ENCODE measurements at places on chromosomes 1 and 21.

DNA sequence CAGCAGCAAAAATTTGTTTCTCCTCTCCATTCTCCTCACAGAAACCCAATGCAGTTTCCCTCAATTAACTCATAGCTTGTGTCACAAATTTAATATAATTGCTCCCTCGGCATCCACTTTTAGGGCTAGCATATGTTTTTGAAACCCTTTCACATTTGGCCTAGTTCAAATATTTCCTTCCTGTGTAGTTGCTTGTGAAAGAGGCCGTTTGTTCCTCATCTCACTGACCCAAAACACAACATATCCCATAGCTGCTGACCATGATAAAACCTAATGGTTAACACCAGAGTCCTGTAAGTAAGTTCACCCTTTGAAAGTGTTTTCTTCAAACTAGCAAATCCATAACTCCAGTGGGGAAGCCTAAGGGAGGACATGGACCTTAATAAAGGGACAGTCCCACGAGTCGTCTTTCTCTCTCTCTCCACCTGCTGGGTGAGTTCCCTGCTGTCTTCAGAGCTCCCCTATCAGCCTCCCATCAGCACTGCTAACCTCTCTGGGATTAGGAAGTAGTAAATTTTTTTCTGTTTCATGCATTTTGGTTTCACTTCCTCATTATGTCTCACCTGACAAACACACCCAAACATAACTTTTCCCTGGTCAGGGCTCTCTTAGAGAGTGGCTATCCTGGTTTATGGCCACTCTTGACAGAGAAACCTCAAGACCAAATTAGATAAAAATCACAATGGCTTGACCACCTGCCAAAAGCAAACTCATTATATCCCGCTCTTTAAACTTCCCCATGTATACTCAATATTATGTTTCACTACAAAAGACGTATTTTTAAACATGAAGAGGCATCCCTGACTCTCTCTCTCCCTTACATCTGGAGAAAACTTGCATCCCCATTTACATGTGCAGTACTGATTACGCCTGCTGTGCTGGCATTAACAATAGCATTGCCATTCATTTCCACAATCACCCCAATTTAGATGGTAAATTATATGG is 177.7 kb upstream of the HP1BP3 start:
- no peak for DNase-seq

DNA sequence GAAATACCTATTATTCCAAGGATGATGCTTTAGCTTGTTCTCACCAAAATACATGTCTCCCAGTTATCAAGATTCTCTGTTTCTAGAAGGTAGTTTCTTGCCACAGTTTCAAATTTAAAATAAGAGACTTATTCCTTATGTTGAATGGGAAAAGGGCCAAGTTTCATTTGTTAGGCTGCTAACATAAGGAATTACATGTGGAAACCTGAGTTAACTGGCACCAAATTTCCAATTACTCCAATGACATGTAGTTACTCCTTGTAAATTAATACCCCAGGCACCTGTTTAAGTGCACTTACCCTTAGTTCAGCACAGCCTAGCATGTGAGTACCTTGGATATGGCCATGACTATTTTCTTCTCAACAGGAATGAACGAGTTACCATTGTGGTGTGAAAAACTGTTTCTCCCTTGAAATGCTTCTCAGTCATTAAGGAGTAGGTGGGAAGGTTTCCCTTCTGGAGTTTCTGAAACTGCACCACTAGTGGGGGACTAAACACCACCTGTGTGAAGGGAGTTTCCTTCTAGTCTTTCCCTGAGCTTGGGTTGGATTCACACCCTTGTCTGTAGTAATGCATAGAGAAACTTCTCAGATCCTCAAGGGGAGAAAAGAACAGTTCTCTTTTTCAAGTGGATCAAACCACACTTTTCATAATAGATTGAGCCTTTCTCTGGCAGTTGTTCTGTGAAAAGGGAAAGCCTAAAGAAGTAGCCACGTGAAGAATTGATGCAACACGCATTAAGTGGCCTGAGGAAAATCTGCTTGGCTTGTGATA is 32.3 kb upstream of the LRRC8C start:
- no peak for DNase-seq

DNA sequence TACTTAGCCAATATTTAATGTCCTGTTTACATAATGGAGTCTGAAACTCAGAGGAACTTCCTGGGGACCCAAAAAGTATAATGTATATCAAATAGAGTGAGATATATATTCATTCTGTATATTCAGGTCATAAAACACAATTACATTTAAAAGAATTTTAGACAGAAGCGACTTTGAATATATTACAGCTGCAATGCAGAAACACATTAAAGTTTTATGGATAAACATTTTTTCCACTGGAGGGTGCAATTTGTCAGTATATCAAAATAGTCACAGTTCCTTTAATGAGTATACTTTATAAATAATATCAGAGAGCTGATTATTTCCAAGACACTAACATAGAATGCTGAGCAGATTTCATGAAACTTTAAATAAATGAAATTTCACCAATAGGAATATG is 43.9 kb upstream of the CRB1 start:
- no peak for DNase-seq

DNA sequence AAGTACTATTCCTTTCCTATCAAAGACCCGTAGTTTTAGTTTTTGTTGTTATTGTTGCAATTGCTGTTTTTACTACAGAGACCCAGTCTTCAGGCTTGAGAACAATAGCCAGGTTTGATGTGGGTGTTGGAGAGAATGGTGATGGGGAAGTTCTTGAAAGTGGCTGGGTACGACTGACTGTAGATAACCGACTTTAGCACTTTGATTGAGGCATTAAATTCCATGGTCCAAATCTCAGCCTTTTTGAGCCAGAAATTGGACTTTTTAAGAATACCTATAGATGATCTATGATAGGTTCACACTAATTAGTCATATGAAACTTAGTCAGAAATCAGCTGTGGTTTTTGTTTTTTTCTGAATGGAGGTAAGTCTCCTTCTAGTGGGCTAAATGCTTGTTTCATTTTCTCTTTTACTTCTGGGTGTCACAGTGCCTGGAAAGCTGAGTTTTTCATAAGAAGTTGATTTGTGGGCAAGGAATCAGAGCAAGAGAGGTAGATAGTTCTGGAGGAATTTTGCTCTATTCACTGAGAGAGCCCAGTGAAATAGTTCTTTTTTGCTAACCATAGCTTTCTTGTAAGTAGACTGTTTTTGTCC is 2.8 kb downstream of the PPIH start:
- no peak for DNase-seq

DNA sequence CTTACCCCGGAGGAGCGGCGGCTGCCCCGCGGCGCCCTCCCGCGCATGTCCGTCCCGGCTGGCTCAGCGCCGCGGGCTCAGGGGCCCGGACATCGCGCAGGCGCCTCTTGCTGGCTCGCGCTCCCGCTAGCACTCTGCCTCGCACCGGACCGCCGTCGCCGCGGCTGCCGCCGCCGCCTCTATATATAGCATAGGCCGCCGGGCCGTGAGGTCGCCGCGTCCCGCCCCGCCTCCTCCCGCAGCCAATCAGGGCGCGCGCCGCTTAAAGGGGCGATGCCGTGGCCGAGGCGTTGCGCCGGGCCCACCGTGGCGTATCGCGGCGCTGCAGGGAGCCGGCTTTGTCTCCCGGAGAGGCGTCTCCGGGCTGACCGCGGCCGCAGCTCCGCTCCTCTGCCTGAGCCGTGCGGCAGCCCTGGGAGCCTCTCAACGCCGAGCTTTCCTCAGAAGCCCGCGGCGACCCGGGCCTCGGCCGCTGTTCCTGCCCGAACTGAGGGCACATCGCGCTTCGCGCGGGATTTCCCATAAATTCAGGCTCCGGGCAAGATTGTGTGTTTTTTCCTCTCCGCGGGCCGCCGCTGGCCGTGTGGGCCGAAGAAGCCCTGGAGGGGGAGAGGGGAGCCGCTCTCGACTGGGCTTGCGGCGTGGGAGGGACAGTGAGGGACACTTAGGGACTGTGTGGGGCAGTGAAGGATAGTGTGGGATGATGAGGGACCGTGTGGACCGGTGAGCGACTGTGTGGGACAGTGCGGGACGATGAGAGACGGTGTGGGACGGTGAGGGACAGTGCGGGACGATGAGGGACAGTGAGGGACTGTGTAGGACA is at the start of gene ERRFI1:
Gene ERRFI1, minus strand, starts transcription at position 157 of the 823 bp plus-strand sequence. CDS start 10,690 bp downstream, outside the sequence.
- DNase-seq, result peak; percentile 92

GRCh38 chr1:30140566-30140965 is 582.8 kb downstream of the MATN1 start:
- no peak for DNase-seq

DNA sequence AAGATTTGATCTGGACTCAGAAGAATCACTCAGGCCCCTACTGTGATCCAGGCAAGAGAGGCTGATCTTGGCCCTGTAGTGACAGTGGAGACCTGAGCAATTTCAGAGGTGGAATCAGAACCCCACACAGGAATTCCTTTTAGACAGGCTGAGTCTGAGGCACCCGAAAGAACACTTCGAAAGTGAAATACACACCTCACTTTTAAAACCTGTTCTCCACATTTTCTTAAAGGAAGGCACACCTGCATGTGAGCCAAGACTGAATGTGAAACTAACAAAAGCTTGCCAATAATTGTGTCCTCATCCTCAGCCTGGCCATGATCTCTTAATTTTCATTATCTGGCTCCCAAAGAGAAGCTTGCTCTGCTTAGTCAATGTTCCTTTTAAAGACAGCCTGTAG is 32.2 kb downstream of the SIPA1L2 start:
- DNase-seq, result no peak

DNA sequence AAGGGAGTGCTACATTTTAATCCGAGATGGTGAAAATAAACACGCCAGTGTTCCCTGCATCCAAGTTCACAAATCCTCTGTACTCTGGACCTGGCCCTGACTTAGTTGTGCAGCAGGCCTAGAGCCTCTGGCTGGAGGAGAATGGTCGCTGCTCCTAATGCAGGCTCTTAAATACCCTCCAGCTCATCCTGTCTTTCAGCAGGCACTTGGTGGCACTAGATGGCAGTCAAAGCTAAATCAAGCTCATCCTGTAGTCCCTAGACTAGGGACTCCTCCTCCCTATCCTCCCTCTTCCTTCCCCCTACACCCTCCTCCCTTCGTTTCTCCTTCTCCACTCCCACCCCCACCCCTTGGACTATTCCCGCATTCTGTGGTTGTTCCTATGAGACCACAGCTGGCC is 41.6 kb upstream of the MTR start:
- no peak for DNase-seq

- DNase-seq, result no peak
Measured at GRCh38 chr1:228088586-228089498, 6.3 kb downstream of the ARF1 start.

GRCh38 chr1:36352125-36352909 is 28.9 kb upstream of the EVA1B start:
- DNase-seq, result no peak

- peak; percentile 83 for DNase-seq
Measured at GRCh38 chr1:1019122-1019999, 559 bp upstream of the AGRN start.

DNA sequence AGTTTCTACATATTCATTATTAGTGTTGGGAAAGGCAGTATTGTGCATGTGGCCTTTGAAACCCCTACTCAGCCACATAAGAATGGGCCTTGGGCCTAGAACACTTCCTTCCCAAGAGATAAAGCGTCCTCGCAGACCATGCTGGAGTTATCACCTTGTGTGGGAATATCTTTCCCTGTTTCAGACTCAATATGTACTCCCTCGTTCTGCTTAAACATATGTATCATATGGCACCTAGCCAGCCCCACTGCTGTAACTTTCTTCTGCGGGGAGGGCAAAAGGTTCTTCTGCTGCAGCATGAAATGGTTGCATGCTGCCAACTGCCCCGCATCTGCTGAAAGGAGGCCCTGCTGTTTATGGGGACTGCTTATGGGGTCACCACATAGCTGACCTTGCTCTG is 92.0 kb downstream of the CRB1 start:
- no peak for DNase-seq

DNA sequence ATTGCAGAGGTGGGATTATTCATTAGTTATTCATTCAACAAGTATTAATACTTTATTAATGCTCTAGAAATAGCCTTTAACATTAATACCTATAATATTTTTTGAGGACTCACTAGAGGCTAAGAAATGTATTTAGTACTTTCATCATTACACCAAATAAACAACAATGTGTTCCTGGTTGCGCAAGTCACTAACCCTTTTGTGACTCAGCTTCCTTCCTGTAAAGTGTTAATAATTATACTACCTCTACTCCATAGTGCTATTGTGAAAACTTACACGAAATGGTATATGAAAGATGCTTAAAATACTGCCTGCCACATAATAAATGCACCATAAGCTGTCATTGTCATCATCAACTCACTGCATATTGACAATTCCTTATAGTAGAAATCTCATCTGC is 431.0 kb downstream of the DPYD start:
- DNase-seq, result no peak

DNA sequence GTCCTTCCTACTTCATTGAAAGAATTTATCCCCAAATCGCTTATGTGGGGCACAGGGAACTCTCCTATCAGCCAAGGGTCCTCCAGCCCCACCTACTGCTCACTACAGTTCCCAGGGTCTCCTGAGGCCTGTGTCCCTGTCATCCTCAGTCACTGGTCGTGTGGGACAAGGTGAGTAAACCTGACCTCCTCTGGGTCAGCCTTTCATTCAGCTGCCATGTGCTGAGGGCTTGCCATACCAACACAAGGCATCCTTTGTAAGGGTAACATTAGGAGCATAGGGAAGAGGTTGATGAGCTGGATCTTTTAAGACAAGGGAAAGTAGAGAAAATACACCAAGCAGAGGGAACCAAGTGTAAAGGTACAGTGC is 11.2 kb upstream of the SNAPIN start:
- DNase-seq, result no peak

- no peak for DNase-seq
Measured at GRCh38 chr1:107457989-107458388, 317.1 kb downstream of the NTNG1 start.

DNA sequence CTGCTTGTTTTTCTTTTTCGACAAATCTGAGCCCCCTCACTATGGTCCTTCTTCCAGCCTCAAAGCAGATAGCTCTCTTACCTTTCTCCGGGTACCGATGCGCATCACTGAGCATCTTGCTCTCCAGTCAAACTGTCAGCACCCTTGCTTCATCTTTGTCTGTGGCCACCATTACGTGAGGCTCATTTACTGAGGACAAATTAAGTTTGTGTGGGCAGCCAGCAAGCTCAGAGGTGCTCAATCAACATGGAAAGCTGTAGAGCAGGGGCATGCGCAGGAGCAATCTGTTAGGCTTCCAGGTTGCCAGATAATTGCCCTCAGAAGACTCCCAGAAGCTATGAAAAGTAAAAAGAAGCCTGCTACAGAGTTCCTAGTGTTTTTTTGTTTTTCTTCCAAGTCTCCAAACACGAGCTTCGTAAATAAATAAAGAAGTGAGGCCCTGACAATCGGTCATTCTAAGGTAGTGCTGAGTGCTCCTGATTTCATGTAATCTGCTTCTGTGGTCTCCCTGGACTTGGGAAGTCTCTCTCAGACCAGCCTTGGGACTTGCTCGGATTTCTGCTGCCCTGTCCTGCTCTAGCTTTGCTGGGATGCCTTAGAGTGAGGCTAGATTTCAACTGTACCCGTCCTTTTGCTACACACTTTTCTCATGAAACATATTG is 1.8 kb downstream of the C1orf53 start:
- DNase-seq, result no peak

Measured in activated naive CD8-positive, alpha-beta T cell treated with anti-CD3 and anti-CD28 coated beads for 36 hours (primary cell).